ENCODE measurements at places on chromosomes 13 and 19.
A peak's percentile ranks its signal among the peaks of the same experiment; 100 is the strongest.

DNA sequence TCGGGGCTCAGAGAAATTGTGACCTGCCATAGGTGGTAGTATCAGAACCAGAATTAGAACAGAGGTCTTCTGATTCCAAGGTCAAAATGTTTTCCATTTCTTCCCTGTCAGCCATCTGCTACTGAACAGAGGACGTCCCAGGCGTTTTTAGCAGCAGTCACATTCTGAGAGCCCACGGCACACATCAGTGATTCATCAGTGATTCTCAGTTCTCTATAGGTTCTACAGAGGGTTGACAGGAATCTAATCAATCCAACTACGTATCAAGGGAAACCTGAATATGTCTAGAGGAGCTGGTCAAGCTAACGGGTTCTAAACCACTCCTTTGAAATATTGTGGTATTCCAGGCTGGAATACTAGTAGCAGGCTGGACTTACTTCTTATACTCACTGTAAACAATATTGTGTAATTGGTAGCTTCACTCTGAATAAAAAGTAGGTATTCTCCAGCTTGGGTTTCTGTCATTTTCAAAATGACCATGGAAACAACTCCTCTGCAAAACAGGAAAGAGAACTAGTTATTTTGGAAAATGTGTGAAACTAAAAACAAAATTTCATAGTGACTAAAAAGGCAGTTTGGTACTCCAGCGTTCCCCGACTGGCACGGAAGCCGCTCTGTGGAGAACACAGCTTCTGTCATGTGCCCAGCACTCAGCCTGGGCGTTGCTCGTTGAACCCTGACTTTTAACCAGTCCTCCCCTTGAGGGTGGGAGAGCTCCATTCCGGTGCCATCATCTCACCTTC is 43.2 kb downstream of the FLT3 start:
- no peak for DNase-seq

DNA sequence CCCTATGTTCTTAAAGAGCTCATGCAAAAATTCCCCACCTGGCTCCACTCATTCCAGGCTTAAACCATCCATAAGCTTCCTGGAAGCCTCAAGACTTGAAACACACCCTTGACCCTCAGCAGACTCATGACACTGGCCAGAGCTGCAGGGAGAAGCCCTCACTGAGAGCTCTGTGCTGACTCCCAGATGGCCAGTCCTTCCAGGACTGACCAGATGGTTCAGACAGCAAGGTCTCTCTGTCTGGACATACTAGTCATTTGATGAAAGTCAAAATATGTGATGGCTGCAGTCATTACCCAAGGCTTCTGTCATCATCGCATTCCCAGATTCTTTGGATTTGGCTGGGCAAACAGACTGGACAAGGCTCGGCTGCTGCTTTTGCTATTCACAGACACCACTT is 397.4 kb downstream of the FOXO1 start:
- no peak for DNase-seq

- DNase-seq, result no peak
Observed at GRCh38 chr13:43244481-43244880, 221.1 kb downstream of the DNAJC15 start.

GRCh38 chr19:45222724-45223123 is 22.5 kb downstream of the EXOC3L2 start:
- DNase-seq, result no peak

DNA sequence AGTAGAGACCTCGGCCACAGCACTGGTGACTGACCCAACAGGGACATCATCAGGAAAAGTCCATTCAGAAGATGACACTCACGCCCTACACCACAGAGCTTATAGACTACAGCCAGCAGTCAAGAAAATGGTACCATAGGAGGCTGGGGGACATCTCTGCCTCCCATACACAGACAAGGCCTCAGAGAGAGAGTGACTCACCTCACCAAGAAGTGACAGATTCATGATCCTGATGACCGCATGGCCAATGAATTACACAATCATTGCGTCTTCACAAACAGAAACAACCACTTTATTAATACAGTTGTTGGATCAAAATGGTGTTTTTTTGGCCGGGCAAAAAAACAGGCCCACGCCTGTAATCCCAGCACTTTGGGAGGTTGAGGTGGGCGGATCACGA is 260.8 kb upstream of the TSHZ3 start:
- DNase-seq, result no peak

DNA sequence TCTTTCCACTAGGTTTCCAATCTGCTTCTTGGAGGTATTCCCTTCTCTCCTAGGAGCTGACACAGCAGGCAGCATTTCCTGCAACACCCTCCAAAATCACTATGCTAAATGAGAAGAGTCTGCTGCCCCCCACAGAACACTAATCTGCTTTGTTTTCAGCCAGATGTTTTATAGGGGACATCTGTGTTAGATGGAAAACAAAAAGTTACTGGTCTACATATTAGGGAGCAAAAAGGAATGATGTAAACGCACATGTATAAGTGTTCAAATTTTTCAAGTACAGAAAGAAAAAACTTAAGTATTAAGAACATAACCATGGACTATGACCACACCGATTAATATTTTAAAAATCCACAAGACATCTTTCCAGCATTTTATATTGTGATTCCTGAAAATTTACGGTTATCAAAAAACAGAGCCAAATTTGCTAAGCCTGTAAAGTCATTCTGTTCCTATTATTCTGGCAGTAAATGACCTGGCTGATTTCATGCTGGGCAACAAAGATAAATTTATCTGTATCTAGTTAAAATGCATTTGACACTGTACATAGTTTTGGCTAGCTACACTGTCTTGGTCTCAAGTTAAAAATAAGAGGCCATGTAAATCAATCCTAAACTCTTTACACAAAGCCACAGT is 63.3 kb downstream of the DCLK1 start:
- no peak for DNase-seq

DNA sequence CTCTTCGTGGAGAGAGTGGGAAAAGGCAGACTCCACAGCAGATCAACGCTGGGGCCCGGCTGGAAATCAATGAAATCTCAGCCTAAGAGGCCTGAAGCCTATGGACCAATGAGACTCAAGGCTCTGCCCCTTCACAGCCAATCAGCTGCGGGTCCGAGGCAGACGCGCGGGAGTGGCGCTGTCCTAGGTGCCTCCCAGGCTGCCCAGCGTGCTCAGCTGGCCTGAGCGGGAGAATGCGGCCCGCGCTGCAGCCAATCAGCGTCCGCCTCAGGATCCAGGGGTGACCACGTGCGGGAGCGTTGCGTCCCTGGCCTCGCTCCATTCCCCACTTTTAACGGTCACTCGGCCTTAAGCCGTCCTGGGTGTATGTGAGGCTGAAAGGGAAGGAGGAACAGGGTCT is at the start of gene ZBTB32:
ZBTB32 (plus strand) TSS at position 341 of the 400 bp plus-strand sequence. CDS start 10,069 bp downstream, outside the sequence.
- peak; percentile 21 for DNase-seq

DNA sequence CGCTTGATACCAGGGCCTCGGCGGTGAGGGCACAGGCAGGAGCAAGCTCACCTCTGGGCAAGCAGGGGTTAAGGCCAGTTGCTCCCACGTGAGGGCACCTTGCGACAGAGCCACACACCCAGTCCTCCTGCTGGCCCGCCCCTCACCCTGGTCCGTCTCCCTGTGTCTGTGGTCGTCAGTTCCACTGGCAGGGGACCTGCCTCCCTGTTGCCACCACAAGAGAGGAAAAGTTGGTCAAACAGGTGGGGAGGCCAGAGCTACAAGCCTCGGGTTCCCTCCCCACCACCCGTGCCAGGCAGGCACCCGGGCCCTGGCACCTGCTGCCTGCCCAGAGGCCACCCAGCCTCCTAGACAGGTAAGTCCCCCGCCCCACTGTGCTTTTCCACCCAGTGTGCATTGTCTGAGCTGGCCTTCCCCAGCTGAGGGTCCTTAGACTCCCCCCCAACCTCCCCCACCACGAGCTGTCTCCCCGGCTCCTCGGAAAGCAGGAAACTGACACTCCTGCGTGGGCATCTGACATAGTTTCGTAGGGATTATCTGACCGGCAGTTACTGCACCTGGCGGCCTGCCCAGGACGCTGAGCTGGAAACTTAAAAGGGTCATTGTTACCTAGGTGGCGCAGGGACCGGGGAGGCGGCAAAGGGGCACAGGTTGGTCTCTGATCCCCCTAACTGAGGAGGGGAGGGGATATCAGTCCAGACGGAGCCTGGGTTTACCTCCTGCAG is at the start of gene TJP3:
TJP3 (plus strand) TSS at position 178 of the 725 bp plus-strand sequence. CDS start 20,049 bp downstream, outside the sequence.
- DNase-seq, result no peak

Data from GM12892 (cell line).